Tibial artery (tissue), 4 donors: ENCODE measurements at places on chromosomes 1 and 21.

DNA sequence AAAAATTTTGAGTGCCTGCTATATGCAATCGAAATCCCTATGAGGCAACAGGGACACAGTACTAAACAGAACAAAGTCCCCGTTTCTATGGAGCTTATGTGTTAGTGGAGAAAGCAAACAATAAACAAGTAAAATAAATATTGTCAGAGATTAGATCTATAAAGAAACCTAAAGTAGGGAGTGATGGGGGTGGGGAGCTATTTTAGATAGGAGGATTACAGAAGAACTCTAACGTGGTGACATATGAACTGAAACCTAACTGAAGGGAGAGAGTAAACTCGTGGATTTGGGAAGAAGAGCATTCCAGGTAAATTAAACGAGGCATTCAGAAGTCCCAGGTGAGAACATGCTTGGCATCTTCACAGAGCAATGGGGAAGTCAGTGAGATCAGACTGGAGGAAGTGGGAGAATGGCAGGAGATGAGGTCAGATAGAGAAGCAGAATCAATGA is 154.5 kb downstream of the DENND1B start:
- DNase-seq: no peak

- no peak for DNase-seq
Measured at GRCh38 chr1:237794071-237794470, 96.7 kb downstream of the ZP4 start.

DNA sequence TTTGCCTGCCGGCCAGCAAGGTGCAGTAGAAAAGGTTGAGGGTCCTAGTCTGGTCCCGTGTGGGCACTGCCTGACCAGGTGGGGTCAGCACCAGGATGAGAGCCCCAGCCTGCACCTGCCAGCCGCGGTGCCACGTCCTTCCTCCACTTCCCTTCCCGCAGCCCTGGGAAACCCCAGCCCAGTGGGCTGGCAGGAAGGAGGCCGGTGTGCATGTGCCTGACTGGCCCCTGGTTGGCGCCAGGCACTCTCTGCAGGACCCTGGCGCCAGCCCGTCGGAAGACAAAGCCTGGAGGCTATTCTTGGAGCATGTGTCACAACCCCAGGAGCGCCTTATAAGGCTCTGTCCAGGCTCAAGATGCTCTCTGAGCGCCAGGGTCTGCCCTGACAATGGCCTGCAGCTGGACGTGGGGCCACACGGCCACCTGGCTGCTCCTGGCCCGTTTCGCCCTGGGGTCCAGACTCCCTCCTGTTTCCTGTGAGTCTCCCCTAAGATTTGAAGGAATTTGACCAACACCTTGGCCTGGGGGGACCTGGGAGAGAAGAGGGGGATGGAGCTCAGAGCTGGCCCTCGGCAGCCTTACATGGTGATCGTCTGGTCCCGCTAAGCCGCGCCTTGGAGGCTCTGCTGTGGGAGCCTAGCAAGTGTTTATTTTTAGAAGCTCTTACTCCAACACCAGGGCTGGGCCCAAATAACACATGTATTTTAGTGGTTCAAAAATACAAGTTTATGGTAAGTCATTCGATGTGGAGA is 31.9 kb upstream of the POFUT2 start:
- peak; percentile 73 for DNase-seq

- DNase-seq: no peak
Measured at GRCh38 chr1:207109004-207109403, 5.0 kb downstream of the C4BPA start.

DNA sequence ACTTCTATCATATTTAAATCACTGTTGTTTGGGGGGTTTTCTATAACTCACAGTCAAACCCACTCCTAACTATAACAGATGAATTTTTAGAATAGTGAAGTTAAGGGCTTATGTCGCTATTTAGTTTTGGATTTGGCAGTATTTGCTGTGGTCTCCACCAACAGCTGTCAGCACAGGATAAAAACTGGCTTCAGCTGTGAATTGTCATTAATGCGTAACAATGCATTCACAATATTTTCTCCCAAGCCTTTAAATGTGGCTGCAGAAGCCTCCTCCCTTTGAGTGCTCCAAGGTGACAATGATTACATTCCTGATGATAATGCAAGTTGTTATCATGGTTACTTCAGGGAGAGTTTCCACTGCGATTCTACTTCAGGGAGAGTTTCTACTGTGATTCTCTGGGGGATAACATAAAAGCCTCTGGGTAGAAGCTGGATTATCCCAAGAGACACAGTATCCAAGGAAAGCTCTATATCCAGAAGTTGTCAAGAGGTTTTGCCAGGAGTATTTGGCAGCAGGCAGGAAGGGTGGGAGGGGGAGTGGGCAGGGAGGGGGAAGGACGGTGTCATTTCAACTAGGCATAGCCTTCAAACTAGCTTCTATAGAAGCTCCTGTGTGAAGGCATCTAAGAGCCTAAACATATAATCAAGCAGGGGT is 14.9 kb upstream of the SMIM12 start:
- no peak for DNase-seq

- DNase-seq: peak; percentile 65
Measured at GRCh38 chr21:45331531-45332147, 43.9 kb upstream of the POFUT2 start.

- DNase-seq: no peak
Measured at GRCh38 chr1:97947695-97948094, 26.9 kb upstream of the DPYD start.

DNA sequence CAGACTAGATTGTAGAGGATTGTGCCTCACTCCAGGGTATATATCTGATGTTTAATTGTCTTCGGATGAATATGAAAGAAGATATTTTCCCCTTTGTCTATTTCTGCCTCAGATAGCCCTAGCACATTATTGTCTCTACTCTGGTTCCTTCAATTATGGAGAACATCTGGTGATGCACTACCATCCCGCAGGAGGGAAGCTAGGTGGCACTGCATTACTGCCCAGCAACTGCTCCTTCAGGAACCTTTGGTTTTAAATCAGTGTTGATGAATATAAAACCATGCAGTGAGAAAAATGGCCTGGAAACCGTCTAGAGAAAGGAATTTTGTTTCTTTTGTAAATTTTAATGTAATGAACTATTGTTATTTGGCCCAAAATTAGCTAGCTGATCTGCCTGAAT is 68.5 kb downstream of the GPR88 start:
- DNase-seq: peak; percentile 41

DNA sequence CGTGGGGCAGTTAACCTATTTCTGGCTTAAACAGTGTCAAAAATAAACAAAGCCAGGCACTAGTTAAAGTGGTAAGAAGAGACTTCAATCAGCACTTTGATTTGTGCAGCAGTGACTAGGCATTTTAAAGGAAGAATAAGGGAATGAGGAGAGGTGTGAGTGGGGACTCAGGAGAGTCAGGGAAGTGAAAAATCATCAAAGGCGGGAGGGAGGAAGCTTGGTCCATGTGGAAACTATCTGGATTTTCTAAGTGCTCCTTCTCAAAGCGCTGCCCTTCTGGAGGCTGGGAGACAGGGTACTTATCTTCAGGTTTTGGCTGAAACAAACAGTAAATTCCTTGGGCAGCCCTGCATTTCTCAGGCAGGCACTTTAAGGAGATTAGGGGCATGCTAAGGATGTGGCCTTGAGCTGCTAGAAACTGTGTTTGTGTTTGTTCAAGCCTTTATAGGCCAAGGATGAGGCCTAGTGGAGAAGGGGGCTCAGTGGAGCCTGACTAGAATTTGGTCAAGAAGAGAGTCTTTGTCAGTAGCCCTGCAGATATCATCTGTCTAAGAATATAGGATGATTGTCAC is 486.5 kb downstream of the SIPA1L2 start:
- DNase-seq: no peak

DNA sequence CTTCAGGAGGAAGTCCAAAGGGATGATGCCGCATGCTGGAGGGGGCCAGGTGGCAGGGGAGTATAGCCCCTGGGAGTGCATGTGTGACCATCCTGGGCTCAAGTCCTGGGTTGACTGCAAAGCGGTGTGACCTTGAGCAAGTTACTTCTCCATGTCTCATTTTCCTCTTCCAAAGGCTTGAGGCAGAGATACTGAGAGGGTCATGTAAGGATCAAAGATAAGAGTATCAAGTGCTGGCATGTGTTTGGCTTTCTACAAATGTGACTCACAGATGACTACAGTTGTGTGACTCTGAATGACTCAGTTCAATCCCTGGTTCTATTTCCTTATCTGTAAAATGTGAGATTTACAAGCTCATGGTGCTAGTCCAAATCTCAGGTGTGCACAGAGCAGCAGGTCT is 26.1 kb downstream of the PROK1 start:
- DNase-seq: no peak

- no peak for DNase-seq
Measured at GRCh38 chr1:19844731-19845495, 29.8 kb upstream of the RNF186 start.

- no peak for DNase-seq
Measured at GRCh38 chr1:161933592-161934588, 89.8 kb downstream of the OLFML2B start.
